ENCODE measurements at places on chromosomes 4 and X.
A peak's percentile ranks its signal among the peaks of the same experiment; 100 is the strongest.

- peak; percentile 9 for DNase-seq
Observed at GRCh38 chr4:5460106-5460801, 248.1 kb downstream of the EVC2 start.

GRCh38 chr4:183390374-183390773 lies 54.1 kb upstream of the CDKN2AIP start:
- no peak for DNase-seq

GRCh38 chr4:184197536-184198082 lies 20.1 kb downstream of the ENPP6 start:
- DNase-seq: no peak

- no peak for DNase-seq
Observed at GRCh38 chr4:2924765-2925301, 38.4 kb downstream of the NOP14 start.

DNA sequence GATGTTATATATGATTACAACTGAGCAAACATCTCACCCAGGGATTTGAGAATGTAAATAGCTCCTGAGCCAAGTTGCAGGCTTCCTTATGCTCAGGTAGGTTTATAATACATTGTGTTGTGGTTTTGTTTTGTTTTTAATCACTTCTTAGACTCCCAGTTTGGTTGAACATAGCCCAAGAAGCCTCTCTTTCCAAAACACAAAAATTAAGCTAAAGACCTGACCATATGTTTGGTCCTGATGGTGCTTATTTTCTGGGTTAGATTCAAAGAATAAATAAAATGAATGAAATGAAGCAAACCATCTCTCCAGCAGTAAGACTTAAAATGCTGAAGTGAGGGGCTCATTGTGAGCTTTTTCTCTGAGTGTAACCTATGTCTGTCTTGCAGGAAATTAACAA lies 93.5 kb downstream of the GRXCR1 start:
- no peak for DNase-seq

DNA sequence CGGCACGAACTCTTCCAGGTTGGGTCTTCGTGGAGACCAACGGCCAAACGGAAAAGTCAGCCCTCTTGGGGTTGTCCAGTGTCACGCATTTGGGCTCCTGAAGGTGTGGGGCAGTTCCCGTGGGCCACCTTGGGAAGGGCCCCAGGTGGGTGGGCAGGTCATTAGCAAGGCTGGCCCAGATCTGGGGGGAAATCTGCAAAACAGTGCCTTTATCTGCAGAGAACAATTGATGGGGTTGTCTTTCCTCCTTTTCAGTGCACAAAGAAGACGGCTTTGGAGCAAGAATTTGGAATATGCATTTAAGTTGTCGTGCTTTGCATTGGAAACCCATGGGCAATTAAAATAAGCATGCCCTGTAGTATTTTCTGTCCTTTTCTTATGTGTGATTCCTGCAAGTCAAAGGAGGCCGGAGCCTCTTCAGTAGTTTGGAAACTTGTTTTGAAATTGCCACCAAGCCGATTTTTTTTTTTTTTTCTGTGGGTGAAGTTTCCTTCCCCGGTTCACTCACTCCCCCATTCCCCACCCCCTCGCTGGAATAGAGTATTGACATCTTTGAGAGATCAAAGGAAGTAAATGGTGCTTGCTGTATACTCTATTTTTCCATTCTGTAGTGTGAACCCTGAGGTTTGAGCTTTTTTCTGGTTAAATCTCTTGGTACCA lies 9.8 kb downstream of the ZIC3 start:
- DNase-seq: no peak

GRCh38 chrX:17922303-17922702 lies 61.2 kb upstream of the RAI2 start:
- DNase-seq: no peak

GRCh38 chrX:129522184-129523078 lies 859 bp downstream of the SMARCA1 start:
- DNase-seq: peak; percentile 7

- no peak for DNase-seq
Observed at GRCh38 chr4:72031868-72032608, at the start of gene NPFFR2. NPFFR2 (plus strand) TSS chr4:72032000; CDS start chr4:72128592, 96,592 bp downstream.

GRCh38 chr4:38266616-38267015 lies 306.4 kb downstream of the PTTG2 start:
- no peak for DNase-seq

DNA sequence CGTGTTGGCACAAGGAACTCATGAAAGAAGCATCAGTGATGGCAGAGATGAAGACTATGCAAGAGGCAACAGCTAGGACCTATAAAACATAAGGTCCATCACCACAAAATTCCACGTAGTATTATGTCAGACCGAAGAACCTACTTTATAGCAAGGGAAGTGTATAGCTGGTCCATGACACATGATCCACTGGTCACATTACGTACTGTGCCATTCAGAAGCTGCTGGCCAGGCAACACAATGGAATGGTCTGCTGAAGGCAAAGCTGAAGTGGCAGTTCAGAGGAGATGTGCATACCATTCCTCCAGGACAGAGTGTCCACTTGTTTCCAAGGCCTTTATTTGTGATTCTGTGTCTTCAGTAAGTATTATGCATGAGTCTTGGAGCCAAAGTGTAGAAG lies 215.5 kb upstream of the UGT8 start:
- DNase-seq: no peak

GRCh38 chr4:116453127-116453526 lies 632.2 kb downstream of the TRAM1L1 start:
- DNase-seq: no peak

DNA sequence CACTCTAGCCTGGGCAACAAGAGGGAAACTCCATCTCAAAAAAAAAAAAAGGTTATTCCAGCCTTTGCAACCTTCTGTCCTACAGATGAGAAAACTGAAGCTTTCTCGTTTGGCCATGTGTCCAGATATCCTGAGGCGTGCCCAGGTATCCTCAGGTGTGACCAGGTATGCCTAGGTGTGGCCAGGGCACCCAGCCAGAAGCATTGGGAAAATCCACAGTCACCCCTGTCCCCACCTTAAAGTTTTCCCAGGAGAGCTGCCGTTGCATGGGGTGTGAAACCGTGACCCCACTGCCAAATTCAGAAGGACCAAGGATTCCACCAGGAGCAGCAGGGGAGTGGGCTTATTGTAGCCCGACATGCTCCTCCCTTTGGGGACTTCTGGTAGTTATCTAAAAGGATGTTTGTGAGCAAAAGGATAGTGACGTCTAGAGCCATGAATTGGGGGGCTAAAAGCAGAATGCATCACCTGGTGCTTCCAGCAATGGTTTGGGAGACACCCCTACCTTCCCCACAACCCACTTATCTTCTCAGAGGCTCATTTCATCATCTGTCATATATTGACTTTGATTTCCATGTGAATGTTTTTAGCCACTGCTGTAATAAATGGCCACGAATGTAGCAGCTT lies 4.0 kb upstream of the DHRSX start:
- no peak for DNase-seq

DNA sequence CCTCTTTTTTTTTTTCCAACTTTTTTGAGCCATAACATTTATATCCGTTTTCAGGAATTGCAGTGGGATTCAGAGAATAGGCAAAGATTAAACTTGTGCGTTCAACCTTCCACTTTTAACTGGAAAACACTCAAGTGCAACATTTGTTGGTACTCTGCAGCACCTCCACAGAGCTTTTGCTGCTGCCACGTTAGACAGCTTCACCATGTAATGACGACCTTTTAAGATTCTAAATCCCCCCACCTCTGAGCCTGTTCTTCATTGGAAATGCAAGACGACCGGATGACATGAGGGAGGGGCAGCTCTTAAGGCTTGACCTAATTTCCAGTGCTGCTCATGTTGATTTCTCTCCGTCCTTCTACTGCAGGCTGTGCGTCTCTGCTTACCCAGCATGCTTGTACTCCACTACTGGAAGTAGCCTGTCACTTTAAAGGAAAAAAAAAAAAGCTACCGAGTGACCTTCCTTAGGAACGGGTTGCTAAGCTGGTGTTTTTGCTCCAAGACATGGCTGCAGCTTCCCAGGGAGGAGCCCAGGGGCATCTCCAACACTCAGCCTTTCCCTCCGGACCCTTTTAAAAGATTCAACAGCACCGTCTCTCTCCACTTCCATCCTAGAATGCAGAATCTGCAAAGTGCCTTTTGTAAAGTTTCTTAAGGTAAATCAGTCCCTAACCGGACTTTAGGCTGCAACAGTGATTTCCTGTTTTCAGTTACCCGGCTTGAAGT lies at the start of gene CC2D2A:
Gene CC2D2A, plus strand, starts transcription at position 481 of the 726 bp plus-strand sequence. CDS start 6,051 bp downstream, outside the sequence.
- no peak for DNase-seq

DNA sequence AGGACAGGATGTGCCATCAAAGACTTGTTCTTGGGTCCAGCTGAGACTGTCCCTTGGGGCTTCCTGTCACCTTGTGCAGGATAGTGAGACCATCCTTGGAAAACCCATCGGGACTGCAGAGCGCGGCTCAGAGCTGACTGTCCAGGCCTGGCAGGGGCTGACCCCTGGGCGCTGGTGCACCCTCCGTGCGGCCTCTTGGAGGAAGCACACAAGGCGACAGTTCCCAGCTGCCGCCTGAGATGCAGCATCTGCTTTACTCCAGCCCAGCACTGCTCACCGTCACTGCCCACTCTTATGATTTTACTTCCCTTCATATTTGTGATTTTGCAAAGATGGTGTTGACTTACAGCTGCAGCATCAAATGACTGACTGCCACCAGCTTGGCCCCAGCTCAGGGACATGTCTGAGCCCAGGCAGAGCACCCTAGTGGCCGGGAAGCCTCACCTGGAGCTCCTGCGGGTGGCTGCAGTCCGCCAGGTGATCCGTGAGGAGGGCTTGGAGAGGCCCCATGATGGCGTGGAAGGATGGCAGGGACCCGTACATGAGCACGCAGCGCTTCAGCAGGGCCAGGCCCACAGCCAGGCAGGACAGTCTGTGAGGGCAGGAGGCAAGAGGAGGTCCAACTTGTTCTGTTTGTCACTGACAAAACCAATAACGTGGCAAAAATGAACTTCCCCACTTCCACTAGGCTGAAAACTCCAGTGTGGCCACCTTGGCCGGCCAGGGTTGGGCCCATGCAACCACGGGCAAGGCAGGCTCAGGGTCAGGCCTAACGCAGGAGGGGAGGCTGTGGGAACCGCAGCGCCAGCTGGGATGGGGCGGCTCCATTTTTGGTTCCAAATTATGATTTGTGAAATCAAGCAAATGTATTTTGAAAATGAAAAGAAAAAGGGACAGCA lies 21.8 kb downstream of the NOP14 start:
- DNase-seq: no peak

GRCh38 chrX:20244931-20245330 lies 21.8 kb downstream of the RPS6KA3 start:
- DNase-seq: no peak

DNA sequence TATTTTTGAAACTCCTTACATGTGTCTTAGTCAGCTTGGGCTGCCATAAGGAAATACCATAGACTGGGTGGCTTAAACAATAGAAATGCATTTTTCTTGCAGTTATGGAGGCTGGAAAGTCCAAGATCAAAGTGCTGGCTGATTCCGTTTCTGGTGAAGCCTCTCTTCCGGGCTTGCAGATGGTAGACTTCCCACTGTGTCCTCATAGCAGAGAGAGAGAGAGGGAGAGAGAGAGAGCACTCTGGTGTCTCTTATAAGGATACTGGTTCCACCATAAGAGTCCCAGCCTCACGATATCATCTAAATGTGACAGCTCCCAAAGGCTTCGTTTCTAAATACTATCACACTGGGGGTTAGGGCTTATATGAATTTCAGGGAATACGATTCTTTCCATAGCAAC lies 39.7 kb downstream of the ENPEP start:
- no peak for DNase-seq
